Fibroblast of the conjunctiva (primary cell): ENCODE measurements at places on chromosomes 3 and 15.

DNA sequence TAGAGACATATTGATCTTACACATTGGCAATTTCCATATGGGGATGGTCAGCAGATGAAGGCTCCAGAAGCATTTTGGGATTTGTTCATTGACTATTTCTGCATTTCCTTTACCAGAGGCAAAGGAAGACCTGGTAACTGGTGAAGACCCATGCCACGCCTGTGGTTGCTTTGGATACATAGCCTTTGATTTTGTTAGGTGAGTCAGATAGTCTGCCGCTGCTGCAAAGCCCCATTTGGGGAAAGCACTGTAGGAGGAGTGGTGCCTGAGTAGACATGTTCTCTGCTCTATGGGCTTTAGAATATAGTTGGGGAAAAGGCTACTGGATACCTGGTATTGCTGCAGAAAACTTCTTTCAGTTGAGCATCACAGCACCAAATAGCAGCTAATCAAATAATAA is 56.8 kb downstream of the TFG start:
- DNase-seq: no peak

- DNase-seq: no peak
Measured at GRCh38 chr3:44509393-44509921, 32.0 kb upstream of the ZNF445 start.

DNA sequence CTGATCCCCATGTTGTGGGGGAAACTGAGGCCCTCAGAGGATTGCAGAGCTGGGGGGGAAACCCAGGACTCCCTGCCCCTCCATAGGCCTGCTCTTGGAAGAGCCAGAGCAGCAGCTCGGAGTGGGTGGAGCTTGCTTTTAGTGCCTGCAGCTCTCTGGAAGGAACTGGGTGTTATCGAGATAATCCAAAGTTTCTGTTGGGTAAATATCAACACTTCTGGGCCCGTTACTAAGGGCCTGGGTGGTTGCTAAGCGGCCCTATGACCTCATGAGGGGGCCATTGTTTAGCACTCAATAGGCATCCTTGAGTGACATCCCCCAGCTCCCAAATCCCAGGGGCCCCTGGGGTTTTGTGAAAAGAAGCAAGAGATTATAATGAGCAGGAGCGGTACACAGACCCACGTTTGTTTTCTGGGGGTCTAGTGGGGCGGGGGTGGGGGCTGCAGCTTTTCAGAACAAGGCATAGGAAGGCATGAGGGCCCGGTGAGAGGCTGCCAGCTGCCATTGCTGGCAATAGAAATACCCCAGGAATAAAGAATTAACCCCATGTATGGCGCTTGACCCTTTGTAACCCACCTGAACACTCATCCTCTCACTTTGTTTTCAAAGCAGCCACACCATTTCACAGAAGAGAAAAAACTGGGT is 48.3 kb upstream of the ATP2B2 start:
- DNase-seq: no peak

GRCh38 chr15:57969355-57969754 is 96.2 kb downstream of the ALDH1A2 start:
- no peak for DNase-seq

- no peak for DNase-seq
Measured at GRCh38 chr3:131072845-131073244, 46.2 kb downstream of the NEK11 start.

GRCh38 chr3:123930445-123930844 is 30.6 kb downstream of the CCDC14 start:
- peak; percentile 14 for DNase-seq

GRCh38 chr15:52789601-52790168 is 451 bp downstream of the ONECUT1 start:
- no peak for DNase-seq

DNA sequence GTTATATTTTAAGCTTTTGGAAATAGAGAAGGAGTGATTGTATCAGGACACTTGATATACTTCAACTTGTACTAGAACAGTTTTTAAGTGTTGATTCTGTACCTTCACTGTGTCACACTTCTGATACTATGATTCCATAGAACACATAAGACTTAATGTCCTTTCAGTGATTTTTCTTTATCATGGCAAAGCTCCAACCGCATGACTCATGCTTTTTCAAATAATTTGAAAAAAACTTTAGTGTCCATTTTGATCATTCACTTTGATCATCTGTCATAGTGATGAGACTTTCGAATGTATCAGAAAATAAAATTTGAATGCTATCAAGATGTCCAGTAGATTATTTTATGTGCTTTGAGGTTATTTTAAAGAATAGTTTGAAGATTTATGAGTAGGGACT is 32.0 kb downstream of the AP4E1 start:
- DNase-seq: no peak
